ENCODE measurements at places on chromosomes 6 and 20.

DNA sequence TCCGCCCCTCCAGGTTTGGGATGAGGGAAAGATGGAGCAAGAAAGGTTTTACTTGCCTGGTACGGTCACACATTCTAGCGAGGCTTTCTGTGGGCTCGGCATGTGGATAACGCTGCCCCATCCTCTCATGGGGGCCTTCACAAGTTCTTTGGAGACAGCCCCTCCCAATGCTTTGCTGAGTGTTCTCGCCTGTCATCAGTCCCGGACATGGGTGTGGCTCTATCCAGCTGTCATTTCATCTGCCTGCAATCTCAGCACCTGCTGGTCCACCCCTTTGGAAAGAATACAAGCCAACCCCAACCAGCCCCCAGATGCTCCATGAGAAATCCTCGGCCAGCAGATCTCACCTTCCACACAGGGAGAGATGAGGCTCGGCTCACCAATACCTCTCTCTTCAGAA is 30.3 kb upstream of the MDGA1 start:
- DNase-seq = no peak

DNA sequence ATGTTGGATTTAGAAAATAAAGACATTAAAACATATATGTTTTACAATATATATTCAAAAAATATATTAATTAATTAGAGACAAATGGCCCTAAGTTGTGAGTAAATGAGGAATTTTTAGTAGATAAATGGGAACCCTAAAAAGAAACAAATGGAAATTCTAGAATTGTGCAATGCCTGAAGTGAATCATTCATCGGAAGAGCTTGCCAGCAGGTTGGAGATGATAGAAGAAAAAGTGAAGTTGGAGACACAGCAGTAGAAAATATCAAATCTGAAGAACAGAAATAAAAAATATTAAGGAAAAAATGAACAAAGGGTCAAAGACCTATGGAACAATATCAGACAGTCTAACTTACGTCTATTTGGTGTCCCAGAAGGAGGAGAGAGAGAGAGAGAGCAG is 109.4 kb upstream of the NEDD9 start:
- DNase-seq = no peak

- no peak for DNase-seq
Measured at GRCh38 chr6:138814179-138814834, 18.4 kb downstream of the ECT2L start.

GRCh38 chr6:110633731-110634213 is 157.4 kb upstream of the SLC22A16 start:
- no peak for DNase-seq

GRCh38 chr20:3180319-3180718 is 7.0 kb upstream of the LZTS3 start:
- no peak for DNase-seq
